ENCODE measurements at places on chromosomes 12 and 14.
A peak's percentile ranks its signal among the peaks of the same experiment; 100 is the strongest.

GRCh38 chr12:1117371-1117770 is 126.3 kb downstream of the ERC1 start:
- no peak for DNase-seq

DNA sequence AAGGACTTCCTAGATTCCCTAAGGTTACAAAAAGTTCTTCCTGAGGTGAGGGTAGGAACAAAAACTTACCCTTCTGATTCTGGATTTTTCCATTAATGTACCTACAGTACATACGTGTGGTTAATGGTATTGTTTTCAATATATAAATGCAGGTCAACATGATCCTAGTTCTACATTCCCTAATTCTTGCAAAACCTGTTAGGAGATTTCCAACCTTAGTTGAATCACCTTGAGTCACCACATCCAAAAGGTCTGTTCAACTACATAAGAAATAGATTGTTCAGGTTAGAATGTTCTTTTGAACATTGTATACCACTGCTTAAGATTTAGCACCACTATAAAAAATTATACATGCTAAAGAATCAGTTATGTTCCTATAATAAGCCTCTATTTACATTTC is 118.9 kb downstream of the GARIN6 start:
- no peak for DNase-seq

DNA sequence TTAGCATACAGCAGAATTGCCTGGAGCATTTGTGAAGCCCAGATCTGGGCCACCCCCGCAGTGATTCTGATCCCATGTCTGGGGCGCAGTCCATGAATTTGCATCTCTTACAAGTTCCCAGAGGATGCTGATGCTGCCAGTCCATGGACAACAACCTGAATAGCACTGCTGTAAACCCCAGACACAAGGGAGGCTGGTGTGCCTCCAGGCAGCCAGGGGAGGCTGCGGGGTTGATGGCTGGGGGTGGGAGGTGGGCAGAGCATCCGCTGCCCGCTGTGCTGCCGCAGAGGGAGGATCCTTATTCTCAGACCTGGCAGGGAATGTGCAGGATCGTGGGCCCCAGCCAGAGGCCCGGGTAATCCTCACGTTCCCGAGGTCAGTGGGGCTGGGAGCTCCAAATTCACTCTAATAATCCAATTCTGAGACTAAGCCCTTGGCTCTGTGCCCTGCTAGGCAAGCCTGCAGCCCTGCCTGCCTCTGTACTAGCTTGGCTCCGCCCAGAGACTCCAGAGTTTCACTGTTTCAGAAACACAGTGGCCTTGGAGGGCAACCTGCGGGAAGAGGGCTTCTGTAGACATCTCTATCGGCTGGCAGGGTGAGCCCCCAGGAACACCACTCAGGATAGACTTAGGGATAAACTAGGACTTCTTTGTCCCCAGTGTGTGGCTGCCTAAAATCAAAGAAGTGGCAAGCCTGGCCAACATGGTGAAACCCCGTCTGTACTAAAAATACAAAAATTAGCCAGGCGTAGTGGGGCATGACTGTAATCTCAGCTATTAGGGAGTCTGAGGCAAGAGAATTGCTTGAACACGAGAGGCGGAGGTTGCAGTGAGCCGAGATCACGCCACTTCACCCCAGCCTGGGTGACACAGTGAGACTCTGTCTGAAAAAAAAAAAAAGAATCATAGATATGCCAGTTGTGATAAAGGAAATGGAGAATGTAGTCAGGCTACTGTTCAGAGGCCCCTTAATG is 17.8 kb upstream of the MLEC start:
- peak; percentile 22 for DNase-seq

GRCh38 chr12:71107936-71108335 is 49.9 kb downstream of the TSPAN8 start:
- DNase-seq: no peak

DNA sequence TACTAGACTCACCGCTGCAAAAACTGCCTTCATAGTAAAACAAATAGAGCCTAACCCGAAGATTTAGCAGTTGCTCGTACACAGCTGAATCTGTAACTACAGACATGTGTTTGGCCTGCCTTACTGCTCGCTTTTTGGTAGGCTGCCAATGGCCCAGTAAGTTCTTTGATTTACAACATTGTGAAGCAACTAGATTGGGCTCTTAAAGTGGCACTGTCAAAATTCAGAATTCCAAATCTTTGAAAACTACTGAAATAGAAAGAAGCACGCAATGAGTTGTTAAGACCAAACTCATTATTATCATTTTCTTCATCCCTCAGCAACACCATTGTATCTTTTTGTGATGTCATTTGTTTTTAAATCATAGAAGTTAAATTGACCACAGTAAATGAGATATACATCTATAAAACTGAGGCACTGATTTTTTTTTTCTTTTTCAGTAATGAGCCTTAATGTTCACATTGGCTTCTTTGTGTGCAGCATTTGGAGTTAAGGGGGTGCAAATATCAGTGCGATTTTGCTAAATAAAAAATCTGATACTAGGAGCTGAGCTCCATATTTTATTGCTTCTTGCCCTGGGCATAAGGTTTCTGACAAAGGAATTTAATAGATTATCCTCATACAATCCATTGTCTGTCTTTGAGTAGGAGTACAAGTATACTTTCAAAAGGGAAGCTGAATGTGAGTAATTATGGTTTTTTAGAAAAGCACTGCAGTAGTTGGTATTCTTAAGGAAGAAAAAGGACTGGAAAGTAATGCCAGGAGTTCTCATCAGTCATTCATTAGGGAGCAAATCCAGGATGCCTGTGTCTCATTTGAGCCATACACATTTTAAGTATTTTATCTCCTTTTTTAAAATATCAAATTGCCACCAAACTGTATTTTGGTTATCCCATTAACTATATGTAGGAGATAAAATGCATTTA is 138.5 kb downstream of the KICS2 start:
- peak; percentile 86 for DNase-seq

DNA sequence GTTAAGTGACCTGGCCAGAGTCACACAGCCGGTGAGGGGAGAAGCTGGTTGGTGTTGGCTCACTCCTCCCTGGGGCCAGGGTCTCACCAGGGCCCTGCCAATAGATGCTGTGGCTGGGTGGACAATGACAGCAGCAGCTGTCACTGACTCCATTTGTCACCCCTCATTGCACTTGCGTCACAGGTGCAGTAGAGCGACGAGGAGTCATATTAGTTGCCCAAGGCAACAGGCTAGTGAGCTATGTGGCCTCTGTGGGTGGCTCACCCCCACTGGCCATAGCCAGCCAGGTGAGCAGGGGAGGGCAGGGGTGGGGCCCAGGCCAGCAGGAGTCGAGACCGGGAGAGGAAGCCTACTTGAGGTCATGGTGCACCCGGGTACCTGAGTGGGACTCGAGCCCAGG is 9.7 kb downstream of the SLC25A47 start:
- DNase-seq: no peak

DNA sequence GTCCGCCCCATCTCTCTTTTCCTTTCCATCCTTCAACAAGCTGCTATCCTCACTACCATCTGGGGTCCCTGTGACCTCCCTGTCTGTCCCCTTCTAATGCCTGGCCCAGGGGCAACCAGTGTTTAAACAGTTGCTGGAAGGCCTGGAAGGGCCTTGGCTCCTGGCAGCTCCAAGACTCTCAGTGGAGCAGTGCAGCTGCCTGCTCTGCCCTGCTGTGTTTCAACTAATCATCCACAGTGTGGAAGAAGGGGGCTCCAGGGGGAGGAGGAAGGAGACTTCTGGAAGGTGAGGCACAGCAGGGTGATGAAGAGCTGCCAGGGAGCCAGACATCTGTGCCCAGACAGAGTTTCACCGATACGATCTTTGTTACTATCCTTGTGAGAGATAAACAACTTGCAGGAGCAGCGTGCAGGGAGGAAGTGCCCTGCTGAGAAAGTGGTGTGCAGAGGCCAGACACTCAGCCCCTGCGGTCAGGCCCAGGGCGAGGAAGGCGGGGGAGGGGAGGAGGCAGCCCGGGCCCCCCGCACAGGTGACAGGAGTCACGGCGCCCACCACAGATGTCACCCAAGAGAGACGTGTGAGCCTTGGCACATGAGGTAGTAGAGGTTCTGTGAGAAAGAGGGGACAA is 1061.8 kb downstream of the BCL11B start:
- DNase-seq: no peak

DNA sequence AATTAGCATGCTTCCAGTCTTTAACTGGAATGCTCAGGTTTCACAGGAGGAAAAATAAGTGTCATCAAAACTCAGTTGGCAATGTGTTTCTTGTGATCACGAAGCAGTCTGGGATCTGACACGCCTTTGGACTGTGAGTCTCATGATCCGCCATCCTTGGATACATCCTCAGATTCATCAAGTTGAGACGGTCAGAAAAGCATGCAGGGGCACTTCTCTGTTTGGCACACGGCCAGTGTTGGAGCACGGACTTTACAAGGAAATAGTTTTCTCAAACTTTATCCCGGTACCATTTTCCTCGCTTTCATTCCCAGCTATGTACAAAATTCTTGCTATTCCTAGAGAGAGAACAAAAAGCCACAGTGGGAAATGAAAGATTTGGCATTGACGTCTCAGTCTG is 88.4 kb upstream of the PARP11 start:
- DNase-seq: no peak

- DNase-seq: no peak
Observed at GRCh38 chr12:1197264-1198018, 206.4 kb downstream of the ERC1 start.

DNA sequence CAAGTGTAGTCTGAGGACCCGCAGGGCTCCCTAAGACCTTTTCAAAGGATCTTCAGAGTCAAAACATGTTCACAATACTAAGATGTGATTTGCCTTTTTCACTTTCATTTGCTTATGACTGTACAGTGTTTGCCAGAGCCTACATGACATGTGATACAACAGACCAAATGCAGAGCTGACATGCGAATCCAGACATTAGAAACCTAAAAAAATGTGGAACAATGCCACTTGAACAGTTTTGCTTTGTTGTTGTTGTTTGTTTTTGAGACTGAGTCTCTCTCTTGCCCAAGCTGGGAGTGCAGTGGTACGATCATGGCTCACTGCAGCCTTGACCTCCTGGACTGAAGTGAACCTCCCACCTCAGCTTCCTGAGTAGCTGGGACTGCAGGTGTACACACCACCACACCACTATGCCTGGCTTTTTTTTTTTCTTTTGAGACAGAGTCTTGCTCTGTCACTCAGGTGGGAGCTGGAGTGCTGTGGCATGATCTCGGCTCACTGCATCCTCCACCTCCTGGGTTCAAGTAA is 5.3 kb upstream of the RAB35 start:
- DNase-seq: no peak

GRCh38 chr14:74732387-74732786 is 19.4 kb downstream of the FCF1 start:
- no peak for DNase-seq

DNA sequence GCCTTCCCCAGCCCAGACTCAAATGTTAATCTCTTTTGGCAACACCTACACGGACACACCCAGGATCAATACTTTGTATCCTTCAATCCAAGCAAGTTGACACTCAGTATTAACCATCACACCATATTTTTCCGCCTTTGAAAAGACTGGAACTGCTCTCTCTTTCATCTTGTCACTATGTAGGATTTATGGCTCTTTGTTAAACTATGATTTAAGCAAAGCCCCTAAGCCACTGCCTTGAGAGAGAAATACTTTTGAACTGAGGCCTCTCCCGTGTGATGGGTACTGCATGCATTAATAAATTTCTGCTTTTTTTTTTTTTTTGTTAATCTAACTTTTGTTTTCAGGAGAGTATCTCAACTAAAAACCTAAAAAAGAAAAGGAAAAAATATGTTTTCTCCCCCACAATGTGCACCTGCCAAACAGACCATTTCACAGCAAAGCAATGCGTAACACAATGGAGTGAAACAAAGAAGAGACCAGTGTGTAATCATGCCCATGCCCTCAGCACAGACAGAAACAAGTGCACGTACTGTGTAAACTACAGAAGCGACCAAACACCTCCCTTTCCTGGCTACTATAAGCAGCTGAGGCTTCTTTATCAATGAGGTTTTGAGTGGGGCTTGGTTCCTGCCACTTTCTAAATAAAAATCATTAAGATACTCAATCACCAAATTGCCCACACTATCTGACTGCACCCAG is 28.3 kb upstream of the ETFBKMT start:
- no peak for DNase-seq

- no peak for DNase-seq
Observed at GRCh38 chr12:82973592-82973991, 286.9 kb downstream of the TMTC2 start.

- DNase-seq: no peak
Observed at GRCh38 chr14:32379447-32379846, 50.3 kb downstream of the AKAP6 start.

DNA sequence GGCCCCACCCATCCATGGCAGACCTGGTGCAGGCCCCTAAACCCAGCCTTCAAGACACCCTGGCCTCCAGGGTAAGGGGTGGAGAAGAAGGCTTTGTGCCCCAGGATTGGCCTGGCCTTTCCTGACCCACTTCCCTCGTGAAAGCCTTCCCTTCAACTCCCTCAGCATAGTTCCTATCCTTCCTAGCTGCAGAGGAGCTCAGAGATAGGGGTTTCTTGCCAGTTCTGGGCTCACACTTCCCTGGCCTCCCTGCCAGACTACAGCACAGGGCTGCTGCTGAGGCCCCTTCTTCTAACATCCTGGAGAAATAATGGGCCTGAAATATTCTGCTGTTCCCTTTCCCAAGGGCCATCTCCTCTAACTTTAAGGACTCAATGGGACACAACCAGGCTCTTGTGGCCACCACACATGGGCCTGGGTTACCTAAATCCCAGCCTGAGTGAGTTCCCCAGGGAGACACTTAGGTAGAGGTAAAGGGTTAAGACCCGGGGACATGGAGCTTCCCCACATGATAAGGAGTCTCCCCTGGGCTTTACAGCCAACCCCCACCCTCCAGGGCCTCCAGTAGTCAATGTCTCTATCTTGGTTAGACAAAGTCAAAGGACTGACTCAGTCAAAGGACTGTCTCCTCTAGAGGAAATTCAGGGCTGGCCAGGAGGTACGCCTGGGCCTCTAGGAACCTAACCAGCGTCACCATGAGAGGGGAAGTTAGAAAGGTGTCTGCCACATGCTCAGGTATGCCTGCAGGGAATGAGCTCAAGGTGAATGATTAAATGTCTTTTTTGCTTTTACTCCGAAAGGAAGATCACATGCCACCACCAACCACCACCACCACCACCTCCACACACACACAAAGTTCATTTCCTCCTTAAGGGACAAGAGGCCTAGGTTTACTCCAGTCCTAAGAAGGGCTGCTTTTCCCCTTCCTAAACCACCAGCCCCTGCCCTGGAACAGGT is 7.1 kb downstream of the ZFP36L1 start:
- DNase-seq: no peak

DNA sequence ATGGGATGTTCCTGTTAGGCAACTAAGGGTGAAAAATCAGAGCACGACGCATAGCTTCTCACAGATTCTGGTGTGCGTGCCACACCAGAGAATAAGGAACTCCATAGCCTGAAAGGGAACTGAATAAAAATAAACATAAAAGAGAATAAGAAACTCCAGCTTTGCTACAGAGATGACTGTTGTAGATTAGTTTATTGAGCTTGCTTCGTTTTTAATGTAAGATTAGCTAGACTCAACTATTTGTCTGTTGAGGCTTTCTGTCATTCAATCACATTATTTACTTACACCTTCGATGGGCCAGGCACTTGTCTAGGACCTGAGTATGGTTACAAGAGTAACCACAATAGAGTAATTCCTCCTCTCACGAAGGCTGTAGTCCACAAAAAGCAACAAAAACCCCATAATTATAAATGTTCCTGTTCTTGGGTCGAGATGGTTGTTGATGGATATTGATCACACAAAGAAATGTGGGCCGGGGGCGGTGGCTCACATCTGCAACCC is 807 bp upstream of the ZCCHC8 start:
- DNase-seq: no peak

- DNase-seq: no peak
Observed at GRCh38 chr14:68771631-68772030, 21.2 kb downstream of the ZFP36L1 start.
